HuH-7.5 (cell line): ENCODE measurements at places on chromosomes 7 and 10.
A peak's percentile ranks its signal among the peaks of the same experiment; 100 is the strongest.

- no peak for DNase-seq
Observed at GRCh38 chr7:1114505-1114904, 26.6 kb downstream of the GPER1 start.

DNA sequence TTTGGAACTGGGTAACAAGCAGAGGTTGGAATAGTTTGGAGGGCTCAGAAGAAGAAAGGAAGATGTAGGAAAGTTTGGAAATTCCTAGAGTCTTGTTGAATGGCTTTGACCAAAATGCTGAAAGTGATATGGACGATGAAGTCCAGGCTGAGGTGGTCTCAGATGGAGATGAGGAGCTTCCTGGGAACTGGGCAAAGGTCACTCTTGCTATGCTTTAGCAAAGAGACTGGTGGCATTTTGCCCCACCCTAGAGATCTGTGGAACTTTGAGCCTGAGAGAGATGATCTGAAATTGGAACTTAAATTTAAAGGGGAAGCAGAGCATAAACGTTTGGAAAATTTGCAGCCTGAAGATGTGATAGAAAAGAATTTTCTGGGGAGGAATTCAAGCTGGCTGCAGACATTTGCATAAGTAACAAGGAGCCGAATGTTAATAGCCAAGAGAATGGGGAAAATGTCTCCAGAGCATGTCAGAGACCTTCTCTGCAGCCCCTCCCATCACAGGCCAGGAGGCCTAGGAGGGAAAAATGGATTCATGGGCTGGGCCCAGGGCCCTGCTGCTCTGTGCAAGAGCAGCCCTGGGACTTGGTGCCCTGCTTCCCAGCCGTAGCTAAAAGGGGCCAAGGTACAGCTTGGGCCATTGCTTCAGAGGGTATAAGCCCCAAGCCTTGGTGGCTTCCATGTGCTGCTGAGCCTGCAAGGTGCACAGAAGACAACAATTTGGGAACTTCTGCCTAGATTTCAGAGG, 3.6 kb downstream of the PDSS1 start:
- DNase-seq, result no peak

GRCh38 chr7:126958367-126958766, 294.4 kb downstream of the GRM8 start:
- DNase-seq, result no peak

DNA sequence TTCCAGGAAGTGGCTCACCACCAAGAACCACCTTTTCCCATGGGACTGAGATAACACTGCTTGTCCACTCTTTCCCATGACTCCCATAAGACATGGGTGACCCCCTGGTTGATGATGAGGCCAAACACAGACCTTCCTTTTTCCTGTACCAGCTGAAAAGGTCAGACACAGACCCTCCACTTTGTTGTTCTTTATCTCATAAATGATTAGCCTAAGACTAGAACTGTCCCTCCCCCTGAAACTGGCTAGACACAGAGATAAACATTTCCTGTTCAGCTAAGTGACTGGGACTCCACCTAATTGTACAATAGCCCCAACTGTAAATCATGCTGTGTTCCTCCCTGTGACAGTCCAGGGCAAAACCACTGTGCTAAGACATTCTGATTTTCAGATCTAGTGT, 8.2 kb upstream of the NRG3 start:
- no peak for DNase-seq

- DNase-seq, result peak; percentile 41
Observed at GRCh38 chr10:77111611-77112550, 525.7 kb downstream of the KCNMA1 start.

- DNase-seq, result no peak
Observed at GRCh38 chr7:71019706-71020105, 112.2 kb upstream of the GALNT17 start.

DNA sequence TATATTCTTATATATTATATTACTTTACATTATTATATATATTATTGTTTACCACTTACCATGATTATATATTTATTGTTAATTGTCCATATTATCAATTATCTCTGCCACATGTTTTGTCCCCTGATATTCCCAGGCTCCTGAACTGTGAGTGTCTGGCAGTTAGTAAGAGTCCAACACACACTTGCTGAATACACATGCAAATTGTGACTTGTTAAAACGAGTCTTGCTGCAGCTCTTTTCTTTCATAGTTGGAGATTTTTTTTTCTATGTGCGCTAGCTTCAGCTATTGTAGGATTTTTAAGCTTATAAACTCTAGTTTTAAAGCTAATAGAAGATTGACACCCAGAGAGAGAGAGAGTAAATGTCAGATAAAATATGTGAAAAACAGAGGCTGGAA, 207.8 kb upstream of the FAM3C start:
- no peak for DNase-seq

DNA sequence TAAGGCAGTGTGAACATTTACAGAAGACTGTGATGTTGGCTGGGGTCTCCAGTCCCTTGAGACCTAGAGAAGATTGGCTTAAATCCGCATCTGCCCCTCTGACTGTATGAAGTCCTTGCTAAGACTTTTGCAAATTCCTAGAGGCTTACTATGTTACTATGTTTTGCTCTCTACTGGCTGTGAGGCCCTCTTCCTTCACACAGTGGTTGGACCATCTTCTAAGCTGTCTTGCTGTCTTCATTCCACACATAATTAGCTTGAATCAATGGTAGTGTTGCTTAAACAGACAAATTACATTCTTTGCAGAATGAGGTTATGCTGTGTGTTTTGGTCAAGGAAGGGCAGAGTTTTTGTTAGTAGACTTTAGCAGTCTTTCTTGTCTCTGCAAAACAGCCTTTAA, 658.0 kb downstream of the TYW1 start:
- DNase-seq, result no peak

DNA sequence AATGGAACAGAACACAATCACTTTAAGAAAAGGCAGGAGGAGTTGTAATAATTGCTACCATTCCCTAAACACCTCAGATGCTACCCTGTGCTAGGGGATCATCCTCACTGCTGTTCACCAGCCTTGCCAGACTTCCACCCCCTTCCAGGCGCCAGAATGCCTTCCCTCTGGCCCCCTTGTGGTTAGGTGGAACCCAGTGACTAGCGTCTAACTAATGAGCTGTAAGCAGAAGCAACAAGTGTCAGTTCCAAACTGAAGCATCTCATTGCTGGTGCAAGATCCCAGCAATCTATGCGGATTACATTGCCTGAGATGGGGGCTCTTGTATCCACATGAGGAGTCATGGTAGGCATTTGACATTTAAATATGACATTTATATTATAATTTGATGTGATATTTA, 86.6 kb downstream of the FRMD4A start:
- no peak for DNase-seq

- DNase-seq, result no peak
Observed at GRCh38 chr7:4468320-4469102, 213.6 kb upstream of the FOXK1 start.

GRCh38 chr7:132560105-132560504, 16.2 kb downstream of the PLXNA4 start:
- DNase-seq, result no peak

DNA sequence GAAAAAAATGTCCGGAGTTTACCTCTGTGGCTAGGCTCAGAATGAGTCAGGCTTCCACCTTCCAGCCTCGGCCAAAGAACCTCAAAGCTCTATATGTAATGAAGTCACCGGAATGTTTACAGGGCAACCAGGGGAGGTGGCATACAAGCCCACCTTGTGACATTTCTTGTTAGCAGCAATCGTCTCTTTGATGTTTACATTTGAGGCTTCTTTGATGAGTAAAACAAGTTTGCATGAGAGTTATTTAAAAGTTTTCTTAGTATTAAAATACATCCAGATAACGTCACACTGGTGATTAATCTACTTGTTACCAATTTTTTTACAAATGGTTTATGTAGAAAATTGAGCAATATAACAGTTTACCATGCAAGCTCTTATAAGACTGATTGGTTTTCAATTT, 133.1 kb upstream of the ADAM12 start:
- DNase-seq, result no peak

- DNase-seq, result no peak
Observed at GRCh38 chr10:101485681-101486554, 102.1 kb downstream of the POLL start.
